ENCODE measurements at places on chromosomes 3 and 15.

DNA sequence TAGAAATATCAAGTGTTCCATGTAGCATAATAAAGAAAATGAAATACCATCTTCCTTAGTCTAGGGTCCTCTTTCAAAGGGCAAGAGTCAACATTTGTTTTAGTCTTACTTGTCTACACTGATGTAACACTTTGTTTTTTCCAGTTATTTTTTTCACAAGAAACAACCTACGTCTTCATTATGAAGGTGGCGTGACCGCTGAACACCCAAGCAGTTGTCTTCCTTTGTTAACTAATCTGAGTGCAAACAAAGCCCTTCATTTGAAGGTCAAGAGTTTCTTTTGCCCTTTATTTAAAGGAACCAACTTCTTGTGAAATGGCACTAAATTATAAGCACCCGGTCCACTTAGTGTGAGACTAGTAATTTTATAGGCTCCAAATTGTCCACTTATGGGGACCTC is 73.2 kb downstream of the CD47 start:
- DNase-seq = no peak

- no peak for DNase-seq
Observed at GRCh38 chr15:101213570-101213969, 38.3 kb downstream of the CHSY1 start.

DNA sequence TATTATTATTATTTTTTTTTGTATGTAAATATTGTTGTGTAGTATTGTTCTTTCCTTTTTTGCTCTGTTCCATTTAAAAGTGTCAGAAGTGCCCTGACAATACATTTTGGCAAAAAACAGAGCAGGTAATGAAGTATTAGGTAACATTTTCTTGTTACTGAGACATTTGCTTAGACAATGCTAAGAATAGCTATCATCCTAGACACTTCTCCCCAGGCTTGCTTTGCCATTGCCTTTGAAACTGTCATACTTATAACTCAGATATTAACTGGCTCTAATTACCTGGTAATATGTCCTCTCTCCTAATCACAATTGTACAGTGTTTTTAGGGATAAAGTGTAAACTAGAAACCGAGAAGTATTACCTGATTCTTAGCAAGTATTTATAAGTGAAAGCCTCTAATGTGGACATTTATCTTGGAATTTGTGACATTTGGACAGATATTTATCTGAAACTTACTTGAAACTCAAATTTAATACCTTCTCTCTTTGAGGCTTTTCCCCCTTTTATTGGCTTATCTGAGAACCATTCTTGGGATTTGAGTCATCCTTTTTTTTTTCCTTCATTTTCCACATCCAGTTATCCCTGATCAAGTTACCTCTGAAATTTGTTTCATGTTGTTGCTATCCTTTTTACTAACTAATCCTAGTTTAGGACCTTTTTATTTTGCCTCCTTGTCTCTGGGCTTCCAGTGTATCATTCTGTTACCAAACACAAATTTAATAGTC is 13.1 kb downstream of the ARIH1 start:
- DNase-seq = no peak

GRCh38 chr3:141348837-141349236 is 19.5 kb upstream of the ZBTB38 start:
- DNase-seq = no peak

GRCh38 chr3:30774062-30774461 is 120.4 kb downstream of the GADL1 start:
- no peak for DNase-seq

GRCh38 chr15:73858062-73858461 is 15.3 kb upstream of the TBC1D21 start:
- no peak for DNase-seq

- DNase-seq = no peak
Observed at GRCh38 chr15:28952666-28953491, 67.1 kb downstream of the APBA2 start.

All from NCI-H1436 (cell line).